Left ventricle myocardium inferior (tissue), 1 donor: ENCODE measurements at places on chromosomes 4 and X. TPM values are rescaled to one million over a fixed set of nuclear protein-coding genes. Genes with fewer than 3 reads are reported as not detected.

GRCh38 chr4:19982556-19982955 lies 269.1 kb upstream of the SLIT2 start:
- H3K36me3 ChIP-seq, result no peaks in the 10 kb centered on the region
- no peaks in the 10 kb centered on the region for H3K27me3 ChIP-seq
- no peak for DNase-seq

- H3K27ac ChIP-seq, result peak overlapping the region; percentile 94
- no peaks in the 10 kb centered on the region for H3K27me3 ChIP-seq
- peak overlapping the region; percentile 84 for H3K4me3 ChIP-seq
- peaks cover 73% of the 10 kb centered on the region for H3K4me1 ChIP-seq
These were observed 424 bp upstream of the ZNF330 start for GRCh38 chr4:141220271-141220670.

- no peak for DNase-seq
- peak overlapping the region; percentile 77 for H3K4me3 ChIP-seq
- no peaks in the 10 kb centered on the region for H3K27me3 ChIP-seq
- H3K27ac ChIP-seq, result peak overlapping the region; percentile 93
These were observed 868 bp upstream of the GNL3L start for GRCh38 chrX:54529151-54529550.

- H3K4me1 ChIP-seq, result no peaks in the 10 kb centered on the region
- no peaks in the 10 kb centered on the region for H3K27me3 ChIP-seq
- no peak for DNase-seq
- H3K36me3 ChIP-seq, result no peaks in the 10 kb centered on the region
- H3K4me3 ChIP-seq, result no peak overlapping the region
These were observed 424.8 kb upstream of the MAD2L1 start for GRCh38 chr4:120491481-120491880.

DNA sequence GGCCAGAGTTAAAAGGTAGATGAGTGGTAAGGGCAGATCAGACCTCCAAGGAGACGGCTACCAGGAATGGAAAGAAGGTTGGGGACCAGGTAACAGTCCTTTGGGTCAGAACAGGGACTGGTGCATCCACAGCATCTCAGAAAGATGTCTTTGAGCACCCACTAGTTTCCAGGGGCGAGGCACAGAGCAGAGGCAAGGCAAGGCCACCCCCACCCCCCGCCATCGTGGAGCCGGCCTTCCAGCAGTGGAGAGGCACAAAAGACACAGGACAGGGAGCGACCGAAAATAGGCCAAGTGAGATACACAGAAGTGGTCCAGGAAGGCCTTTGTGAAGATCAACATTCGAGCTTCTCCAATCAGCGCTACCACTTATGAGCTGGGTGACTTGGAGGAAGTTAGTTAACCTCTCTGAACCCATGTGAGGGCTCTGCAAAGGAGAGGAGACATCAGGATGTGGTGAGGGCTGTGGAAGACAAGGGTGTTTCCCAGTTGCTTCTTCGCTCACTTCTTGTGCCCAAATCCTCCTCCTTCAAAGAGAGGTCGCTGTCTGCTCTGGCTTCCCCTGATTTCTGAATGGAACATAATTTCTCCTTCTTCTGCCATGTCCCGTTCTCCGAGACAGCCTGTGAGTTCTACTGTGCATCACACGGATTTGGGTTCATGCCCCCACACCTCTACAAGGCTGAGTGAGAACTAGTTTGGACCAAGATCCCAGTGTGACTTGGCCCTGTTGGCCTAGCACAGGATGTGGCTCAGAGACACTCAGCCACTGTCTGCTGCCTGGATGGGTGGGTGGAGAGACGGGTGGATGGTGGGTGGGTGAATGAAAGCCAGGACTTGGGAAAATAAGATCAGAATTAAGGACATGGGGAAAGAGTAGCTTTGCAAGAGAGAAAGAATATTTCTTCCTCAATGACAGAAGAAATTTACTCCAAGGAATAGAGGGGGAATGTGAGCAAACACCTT lies 16.7 kb upstream of the MSX1 start:
- no peaks in the 10 kb centered on the region for H3K36me3 ChIP-seq
- no peaks in the 10 kb centered on the region for H3K4me1 ChIP-seq
- H3K27me3 ChIP-seq, result peaks cover 96% of the 10 kb centered on the region

DNA sequence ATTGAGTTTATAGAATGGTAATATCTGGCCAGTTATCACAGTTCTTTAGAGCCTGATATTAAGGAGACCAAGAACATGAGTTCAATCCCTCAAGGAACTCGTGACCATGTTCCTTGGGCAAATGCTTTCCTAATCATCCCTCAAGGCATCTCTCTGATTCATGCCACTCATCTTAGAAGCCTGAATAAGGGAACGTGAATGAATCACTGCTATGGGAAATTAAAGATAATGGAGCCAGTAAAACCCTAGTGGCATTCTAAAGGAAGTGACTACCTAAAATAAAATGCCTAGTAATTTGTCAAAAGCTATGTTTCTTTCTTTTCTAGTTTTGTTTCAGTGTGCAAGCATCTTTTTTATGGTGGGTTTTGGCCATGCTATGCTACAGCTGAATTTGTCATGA lies 1161.3 kb downstream of the C4orf33 start:
- no peaks in the 10 kb centered on the region for H3K4me1 ChIP-seq
- H3K36me3 ChIP-seq, result no peaks in the 10 kb centered on the region
- H3K27ac ChIP-seq, result no peak overlapping the region
- no peaks in the 10 kb centered on the region for H3K27me3 ChIP-seq

DNA sequence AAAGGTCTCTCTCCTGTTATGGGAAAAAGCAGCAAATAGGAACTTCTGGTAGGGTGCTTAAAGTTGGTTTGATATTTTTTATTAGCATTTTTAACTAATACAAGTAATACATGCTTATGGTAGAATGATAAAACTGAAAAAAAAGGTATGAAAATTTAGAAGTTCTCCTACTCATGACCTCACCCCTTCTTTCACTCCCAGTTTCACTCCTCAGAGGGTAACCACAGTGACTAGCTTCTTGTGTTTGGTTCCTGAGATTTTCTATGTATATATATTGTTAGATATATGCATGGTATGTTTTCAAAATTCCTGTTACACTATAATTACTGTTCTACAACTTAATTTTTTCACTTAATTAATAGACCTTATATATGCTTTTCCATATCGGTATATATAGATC lies 66.5 kb downstream of the AR start:
- no peaks in the 10 kb centered on the region for H3K27me3 ChIP-seq
- H3K36me3 ChIP-seq, result no peaks in the 10 kb centered on the region
- no peak for DNase-seq
- no peak overlapping the region for H3K4me3 ChIP-seq

DNA sequence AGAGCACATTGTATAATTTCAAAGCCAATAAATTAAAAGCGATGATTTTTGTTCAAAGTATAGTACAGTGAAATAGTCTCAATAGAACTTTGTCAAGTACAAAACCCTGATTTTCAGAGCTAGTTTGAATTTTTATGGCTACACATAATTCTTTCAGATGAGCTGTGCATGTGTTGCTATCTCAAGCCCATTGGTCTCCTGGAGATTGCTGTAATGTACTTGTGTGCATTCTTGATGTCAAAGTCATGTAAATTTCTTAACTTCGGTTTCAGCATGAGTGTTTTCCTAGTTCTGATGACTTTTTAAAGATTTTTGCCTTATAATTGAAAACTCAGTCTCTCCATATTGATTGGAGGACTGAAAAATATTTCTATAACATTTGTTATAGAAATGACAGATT lies 200.8 kb downstream of the CEP135 start:
- H3K27me3 ChIP-seq, result peaks cover 16% of the 10 kb centered on the region
- H3K36me3 ChIP-seq, result no peaks in the 10 kb centered on the region
- no peak overlapping the region for H3K27ac ChIP-seq
- no peak for DNase-seq
- no peaks in the 10 kb centered on the region for H3K4me1 ChIP-seq
- no peak overlapping the region for H3K4me3 ChIP-seq

GRCh38 chrX:108437349-108438109 lies 693 bp downstream of the COL4A6 start:
- H3K4me1 ChIP-seq, result no peaks in the 10 kb centered on the region
- H3K36me3 ChIP-seq, result no peaks in the 10 kb centered on the region
- DNase-seq, result no peak
- no peaks in the 10 kb centered on the region for H3K27me3 ChIP-seq

- H3K4me1 ChIP-seq, result peaks cover 4% of the 10 kb centered on the region
- no peak overlapping the region for H3K27ac ChIP-seq
- H3K27me3 ChIP-seq, result no peaks in the 10 kb centered on the region
- no peak for DNase-seq
- H3K4me3 ChIP-seq, result no peak overlapping the region
These were observed 99.5 kb downstream of the FBXW7 start for GRCh38 chr4:152436384-152436783.

- no peaks in the 10 kb centered on the region for H3K27me3 ChIP-seq
- DNase-seq, result no peak
- H3K36me3 ChIP-seq, result no peaks in the 10 kb centered on the region
- H3K4me1 ChIP-seq, result no peaks in the 10 kb centered on the region
- no peak overlapping the region for H3K4me3 ChIP-seq
These were observed 1160.2 kb upstream of the ADGRL3 start for GRCh38 chr4:60039908-60040307.

GRCh38 chr4:78938868-78939666 lies at the start of gene PAQR3:
Gene PAQR3, minus strand, starts transcription at chr4:78939438. Its CDS starts 214 bp downstream, at chr4:78939224.
- H3K27me3 ChIP-seq, result no peaks in the 10 kb centered on the region
- H3K27ac ChIP-seq, result peak within 1 kb of the TSS; percentile 72
- no peaks in the 10 kb centered on the region for H3K36me3 ChIP-seq
- peak within 1 kb of the TSS; percentile 91 for H3K4me3 ChIP-seq
- DNase-seq, result peak; percentile 88

DNA sequence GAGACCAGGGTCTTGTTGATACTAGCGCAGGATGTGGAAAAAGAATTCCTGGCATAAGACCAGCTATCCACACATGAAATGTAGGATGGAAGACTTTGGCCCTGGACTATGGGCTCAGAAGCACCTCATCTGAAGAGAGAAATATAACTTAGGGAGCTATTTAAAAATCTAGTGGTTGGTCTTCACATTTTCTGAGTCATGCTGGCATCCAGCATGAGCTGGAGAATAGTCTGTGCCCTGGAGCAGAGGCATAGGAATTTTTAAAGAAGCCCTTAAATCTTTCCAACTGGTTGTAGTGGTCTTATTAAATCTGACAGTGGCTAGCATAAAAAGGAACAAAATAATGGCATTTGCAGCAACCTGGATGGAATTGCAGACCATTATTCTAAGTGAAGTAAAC lies 86.3 kb downstream of the SMARCA5 start:
- H3K27me3 ChIP-seq, result no peaks in the 10 kb centered on the region
- no peaks in the 10 kb centered on the region for H3K36me3 ChIP-seq
- no peak overlapping the region for H3K27ac ChIP-seq
- H3K4me1 ChIP-seq, result no peaks in the 10 kb centered on the region
- H3K4me3 ChIP-seq, result no peak overlapping the region
- no peak for DNase-seq

DNA sequence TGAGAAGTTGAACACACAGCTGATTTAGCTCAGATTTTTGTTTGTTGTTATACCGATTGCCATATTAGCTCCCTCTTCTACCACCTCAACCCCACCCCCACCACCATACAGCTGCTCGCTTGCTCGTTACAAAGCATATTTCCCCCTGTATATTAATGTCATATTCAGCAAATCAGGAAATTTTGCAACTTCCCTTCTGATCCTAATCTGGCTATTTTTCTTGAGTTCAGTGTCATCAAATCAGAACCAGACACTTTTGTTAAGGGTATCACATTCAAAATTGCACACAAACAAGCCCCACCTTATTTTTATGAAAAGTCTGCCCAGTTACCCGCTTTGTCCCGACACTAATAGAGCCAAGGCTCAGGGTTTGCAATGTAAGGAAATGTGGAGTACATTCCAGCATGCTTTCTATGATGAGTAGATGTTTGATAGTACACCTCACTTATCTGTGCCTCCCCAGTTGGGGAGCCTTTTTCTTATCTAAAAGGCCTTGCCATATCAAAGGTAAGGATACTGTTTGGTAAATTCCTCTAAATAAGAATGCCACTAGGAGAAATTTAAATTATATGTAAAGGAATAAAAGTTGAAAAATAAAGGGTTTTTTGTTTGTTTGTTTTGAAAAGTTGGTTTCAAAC lies 212.2 kb downstream of the CBR4 start:
- H3K27ac ChIP-seq, result peak overlapping the region; percentile 74
- DNase-seq, result no peak
- H3K4me1 ChIP-seq, result peaks cover 42% of the 10 kb centered on the region
- no peaks in the 10 kb centered on the region for H3K27me3 ChIP-seq
- no peak overlapping the region for H3K4me3 ChIP-seq

DNA sequence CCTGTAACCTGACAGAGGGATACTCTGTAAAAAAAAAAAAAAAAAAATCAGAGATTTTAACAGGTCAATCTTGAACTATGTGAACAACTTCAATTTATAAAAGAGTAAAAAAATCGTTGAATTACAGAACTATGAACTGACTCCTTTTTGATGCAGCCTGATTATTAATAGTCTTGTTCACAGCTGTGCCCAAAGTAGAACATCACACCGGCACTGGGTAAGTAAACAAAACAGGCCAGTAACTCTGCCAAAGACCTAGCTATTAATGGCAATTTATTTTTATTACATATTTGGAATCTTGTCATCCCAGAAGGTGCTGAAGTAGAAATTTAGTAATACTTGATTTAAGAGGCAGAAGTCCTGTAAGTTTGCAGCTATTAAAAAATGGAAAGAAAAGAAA lies 31.4 kb downstream of the CPE start:
- H3K36me3 ChIP-seq, result no peaks in the 10 kb centered on the region
- H3K27me3 ChIP-seq, result no peaks in the 10 kb centered on the region
- no peak overlapping the region for H3K4me3 ChIP-seq

DNA sequence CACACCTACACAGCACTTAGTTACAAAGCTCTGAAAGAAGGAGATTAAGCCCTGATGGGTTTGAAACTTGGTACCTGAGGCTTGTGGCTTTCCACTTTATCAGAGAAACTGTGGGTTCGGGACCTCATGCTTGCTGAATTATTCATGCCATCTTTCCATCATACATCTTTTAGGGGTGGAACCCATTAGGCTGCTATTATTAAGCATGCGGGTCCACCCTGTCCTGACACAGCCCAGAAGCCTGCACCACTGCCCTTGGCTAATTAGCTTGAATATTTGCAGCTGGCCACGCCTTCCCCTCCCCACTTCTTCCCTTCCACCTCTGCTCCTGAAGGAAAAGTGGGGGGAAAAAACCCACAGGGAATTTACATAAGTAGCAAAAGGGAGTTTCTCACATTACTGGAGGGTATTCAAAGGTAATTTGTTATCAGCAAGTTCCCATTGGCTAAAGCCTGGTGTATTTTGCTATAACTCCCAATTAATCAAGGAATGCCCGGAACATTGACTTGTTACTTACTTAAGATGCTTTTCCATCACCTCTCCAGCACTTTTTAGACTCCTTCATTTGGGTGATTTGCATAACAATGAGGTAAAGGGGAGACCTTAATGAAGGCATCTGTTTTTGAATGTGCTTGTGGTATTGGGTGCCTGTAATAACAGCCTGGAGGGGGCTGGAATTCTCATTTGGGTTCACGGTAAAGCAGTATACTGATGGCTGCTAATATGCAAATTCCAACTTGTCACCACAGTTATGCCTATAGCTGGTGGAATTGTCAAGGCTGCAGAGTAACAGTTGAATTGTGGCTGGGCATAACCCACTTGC lies 231.7 kb upstream of the GATB start:
- peak overlapping the region; percentile 60 for H3K27ac ChIP-seq
- no peaks in the 10 kb centered on the region for H3K36me3 ChIP-seq
- no peak overlapping the region for H3K4me3 ChIP-seq
- H3K27me3 ChIP-seq, result no peaks in the 10 kb centered on the region
- H3K4me1 ChIP-seq, result peaks cover 21% of the 10 kb centered on the region

ASB12 gene
- 4.3 TPM for total RNA-seq

CXXC4 gene
- 4.5 TPM for total RNA-seq

MAGEB17 gene
- not detected for total RNA-seq

GRK4 gene
- 9.0 TPM for total RNA-seq

MAGEE2 gene
- 0.08 TPM for total RNA-seq

CWH43 gene
- not detected for total RNA-seq

GAGE13 gene
- not detected for total RNA-seq

CT45A10 gene
- total RNA-seq, result not detected

GC gene
- not detected for total RNA-seq

MAOA gene
- total RNA-seq, result 113 TPM
